CD4-positive, alpha-beta T cell treated with Interleukin-4 for 4 hours (primary cell): ENCODE measurements at places on chromosomes 12 and 14.

DNA sequence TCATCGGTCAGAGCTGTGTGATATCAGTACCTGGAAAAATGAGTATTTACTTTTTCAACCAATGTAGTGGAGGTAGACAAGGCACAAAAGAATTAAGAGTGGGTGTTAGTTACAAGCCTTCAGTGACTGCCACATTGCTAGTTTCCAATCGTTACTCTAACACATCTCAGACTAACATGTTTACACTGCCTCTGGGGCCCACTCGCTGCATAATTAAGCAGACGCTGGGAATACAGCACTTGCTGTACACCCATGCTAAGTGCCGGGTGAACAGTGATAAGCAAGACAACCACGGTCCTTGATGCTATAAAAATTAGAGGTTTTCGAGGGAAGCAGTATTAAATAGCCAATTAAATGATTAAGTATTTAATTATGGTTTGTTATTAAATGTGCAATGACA is 1147.6 kb downstream of the AACS start:
- DNase-seq, result no peak

DNA sequence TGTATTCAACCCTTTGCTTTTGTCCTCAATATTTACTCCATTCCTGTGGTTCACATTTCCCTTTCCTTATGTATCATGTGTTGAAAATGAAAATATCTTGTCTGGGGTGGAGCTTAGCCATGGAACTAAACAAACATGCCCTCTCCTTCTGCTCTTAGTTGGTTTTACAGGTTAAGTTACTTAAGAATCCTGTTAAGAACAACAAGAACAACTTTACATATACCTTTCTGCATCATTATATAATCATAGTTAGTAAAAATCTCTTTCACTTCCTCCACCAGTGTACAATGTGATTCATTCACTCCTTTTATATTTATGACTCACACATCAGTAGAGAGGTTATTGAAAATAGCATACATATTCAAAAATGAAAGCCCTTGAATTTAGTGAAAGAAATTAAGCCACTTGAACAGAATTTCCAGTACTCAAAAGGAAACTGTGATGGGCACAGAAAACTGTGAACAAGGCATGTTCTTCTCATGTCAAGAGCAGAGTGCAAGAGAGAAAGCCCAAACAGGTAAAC is 307.7 kb downstream of the CCDC91 start:
- DNase-seq, result no peak

- DNase-seq, result peak; percentile 53
These were observed 8.0 kb upstream of the C12orf42 start for GRCh38 chr12:103503546-103504480.

- peak; percentile 76 for DNase-seq
These were observed 5.6 kb upstream of the LBHD2 start for GRCh38 chr14:103078420-103078749.

- no peak for DNase-seq
These were observed 396.2 kb downstream of the CCDC91 start for GRCh38 chr12:28586481-28586880.

- DNase-seq, result no peak
These were observed 13.5 kb downstream of the PHETA1 start for GRCh38 chr12:111355201-111355925.

DNA sequence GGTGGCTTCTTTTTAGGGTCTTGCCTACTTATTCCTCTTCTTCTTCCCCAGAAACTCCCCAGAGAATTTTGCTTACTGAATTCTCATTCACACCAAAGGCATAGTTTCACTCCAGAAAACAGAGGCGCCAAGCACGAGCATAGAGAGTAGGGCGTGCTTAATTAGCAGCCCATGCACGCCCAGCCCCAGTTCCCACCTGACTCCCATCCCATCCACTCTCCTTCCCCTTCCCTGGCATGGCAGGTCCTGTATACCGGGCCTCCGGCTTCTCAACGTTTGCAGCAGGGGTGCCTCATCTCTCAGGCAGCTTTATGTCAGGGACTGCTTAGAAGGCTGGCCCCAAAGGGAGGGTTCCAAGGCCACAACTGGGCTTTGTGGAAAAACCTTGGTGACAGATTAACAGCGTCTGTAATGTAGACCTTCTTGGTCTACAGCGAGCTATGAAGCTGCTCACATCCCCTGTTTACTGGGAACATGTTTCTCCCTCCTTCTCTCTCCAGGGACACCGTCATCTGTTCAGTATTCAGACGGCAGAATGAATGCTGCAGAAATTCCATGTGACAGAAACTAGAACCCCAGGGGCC is 62.7 kb downstream of the ACTN1 start:
- no peak for DNase-seq

DNA sequence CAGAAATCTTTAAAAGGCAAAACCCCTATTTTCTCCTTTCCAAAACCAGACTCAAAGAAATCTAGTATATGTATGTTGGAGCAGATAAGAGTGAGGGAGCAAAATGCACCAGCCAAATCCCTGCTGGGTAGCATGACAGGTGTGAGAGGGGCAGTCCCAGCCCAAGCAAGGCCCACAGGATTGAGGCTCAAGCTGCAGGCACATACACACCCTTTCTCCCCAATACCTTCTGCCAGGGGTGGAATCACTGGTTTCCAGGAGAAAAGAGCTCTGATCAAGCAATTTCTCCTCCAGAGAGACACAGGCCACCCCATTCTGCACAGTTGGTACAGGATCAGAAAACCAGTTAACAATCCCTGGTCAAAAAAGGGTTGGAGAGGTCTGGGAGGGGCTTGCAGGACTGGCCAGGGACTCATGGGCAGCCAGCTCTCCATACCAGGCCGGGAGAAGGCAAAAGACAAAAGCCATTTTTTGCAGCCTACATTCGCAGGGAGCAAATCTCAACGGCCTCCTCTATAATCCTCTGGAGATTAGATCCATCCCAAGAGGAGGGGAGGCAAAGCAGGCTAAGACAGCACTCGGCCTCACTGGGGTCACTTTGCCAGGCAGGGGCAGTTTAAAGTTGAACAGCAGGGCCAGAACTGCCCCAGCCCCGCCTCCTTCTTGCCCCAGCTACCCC is 2.1 kb downstream of the KMT2D start:
- DNase-seq, result no peak

DNA sequence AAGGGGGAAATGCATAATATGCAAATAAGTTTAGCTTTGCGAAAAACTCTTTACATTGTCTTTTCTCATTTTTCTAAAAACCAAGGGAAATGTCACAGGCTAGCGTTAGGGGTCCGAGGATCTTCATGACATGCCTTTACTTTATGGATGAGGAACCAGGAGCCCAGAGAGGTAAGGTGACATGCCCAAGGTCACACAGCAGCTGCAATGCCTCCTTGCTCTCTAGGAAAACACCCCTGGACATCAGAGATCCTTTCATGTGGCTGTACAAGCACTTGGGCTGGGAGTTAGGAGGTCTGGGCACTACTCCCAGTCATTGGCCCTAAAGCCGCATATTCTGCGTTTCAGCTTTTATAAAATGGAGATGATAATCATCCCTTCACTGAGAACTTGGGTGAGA is 741 bp downstream of the PROX2 start:
- DNase-seq, result no peak

DNA sequence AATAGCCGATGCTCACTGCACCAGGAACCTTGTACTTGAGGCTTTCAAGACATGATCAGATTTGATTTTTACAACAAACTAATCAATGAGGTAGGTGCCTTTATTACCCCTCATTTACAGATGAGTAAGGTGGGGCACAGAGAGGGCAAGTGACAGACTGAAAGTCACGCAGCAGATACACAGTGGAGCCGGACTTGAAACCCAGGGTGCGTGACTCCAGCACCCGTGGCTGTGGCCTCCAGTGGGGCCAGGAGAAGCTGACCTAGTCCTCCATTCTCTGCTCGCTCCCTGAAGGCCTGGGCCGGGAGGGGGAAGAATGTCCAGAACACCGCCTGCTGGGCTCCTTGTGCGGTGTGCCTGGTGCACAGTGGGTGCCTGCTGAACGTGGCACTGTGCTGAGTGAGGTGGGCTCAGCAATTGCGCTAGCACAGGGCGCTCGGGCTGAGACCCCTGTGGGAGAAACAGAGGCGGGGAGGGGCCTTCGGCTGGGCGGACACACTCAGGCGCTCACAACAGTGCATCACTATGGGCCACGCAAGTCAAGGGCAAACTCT is 125.2 kb downstream of the CALM1 start:
- no peak for DNase-seq

DNA sequence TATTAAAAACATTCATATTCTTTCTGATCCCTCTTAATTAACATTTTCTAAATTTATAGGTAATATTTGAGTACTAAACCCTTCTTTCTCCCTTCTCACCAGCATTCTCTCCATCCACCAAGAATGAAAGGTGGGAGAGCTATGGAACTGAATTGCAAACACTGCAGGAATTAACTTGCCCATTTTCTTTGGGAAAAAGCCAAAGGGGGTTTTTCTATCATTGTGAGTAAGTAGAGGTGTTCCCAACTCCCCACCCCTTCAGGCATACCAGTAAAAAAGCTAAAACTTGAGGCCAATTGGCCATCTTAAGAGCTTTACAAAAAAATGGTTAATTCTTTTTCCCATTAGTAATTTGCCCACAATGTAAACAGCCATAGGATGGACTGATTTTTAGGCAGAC is 23.7 kb downstream of the PCNX1 start:
- DNase-seq, result no peak

DNA sequence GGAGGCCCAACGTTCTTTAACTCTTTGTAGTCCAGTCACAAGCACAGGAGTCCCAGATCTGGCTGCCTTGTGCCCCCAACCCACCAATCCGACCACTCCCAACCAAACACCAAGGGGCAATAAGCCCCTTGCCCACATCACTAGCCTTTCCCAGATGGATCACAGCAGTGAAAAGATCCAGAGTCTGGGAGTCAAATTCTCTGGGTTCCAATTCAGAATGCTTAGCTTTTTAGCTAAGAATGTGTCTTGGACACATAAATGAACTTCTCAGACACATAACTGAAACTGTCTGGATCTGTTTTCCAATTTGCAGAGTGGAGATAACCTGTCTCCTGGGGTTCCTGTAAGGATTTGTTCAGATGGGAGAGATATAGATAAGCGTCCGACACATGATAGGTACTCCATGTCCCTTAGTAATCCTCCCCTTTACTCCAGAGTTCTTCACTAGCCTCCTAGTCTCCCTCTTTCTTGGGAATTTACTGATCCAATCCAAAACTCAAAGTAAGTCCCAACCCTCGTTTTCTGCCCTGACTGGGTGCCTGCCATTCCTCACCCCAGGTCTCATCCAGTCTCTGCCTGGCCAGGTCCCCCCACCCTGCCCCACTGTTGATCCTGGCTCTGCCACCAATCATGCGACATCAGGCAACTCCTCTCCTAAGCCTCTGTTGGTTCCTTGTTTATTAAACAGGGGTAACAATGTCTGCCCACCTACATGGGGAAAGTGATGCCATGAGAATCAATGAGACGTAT is 439 bp upstream of the TNFRSF1A start:
- no peak for DNase-seq

GRCh38 chr12:122850695-122851350 is 15.6 kb downstream of the HIP1R start:
- DNase-seq, result no peak

DNA sequence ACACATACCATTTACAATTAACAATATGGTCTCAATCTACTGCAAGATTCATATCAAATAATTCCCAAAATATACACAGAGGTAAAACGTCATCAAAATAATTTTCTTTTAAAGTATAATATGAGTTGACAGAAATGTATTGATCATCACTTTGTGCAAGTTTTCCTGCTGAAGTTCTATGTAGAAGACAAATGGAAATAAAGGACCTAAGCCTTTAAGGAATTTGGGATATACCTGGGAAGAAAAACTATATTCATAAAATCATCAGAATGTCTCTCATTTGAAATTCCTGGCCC is 61.1 kb upstream of the DAAM1 start:
- no peak for DNase-seq

DNA sequence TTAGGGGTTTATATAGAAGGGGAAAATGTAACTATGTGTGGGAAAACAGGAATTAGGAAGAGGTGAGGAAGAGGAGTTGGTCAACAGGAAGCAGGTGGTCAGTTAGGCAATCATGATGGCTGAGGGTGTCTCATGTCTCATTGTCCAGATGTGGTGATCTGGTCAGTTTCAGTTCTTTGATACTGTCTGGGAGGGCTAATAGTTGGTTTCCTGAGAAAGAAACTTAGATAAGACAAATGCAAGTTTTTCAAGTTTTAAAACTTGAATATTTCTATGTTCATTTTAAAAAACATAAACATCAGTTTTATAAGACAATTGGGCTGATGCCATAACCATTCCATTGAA is 1121.8 kb upstream of the USP15 start:
- no peak for DNase-seq

DNA sequence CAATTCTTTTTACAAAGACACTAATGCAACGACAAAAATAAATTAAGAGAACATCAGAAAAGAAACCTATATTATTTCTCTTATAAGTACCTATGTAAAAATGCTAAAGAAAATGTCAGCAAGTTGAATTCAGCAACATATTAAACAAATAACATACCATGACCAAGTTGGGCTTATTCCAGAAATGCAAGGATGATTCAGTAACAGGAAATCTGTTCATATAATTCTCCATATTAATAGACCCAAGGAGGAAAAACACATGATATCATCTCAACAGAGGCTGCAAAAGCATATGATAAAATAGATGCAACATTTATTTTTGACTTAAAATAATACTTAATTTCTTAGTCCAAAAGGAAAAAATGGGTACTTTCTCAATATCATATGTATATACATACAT is 25.1 kb upstream of the GPHB5 start:
- no peak for DNase-seq

- DNase-seq, result no peak
These were observed 242.6 kb downstream of the CPNE8 start for GRCh38 chr12:38662829-38663228.

DNA sequence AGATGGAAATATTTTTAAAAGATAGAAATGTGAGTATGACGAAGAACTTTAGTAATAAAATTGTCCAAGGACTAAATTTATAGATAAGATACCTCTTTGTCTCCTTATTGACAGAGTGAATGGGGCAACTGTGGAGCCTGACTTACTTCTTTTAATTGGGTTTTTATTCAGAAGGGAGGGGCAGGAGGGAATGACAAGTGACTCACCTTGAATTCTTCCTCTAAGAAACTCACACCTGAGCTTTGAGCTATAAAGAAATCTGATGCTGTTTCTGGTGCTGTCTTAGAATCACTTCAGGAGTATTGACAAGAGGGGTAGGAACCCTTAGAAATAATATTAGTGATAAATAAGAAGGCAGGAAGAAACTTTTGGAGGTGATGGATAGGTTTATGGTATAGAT is 951 bp downstream of the NR1H4 start:
- no peak for DNase-seq

GRCh38 chr12:70007687-70008086 is 182.7 kb downstream of the MYRFL start:
- DNase-seq, result no peak

GRCh38 chr14:65604936-65605335 is 192.4 kb downstream of the FUT8 start:
- DNase-seq, result peak; percentile 13

DNA sequence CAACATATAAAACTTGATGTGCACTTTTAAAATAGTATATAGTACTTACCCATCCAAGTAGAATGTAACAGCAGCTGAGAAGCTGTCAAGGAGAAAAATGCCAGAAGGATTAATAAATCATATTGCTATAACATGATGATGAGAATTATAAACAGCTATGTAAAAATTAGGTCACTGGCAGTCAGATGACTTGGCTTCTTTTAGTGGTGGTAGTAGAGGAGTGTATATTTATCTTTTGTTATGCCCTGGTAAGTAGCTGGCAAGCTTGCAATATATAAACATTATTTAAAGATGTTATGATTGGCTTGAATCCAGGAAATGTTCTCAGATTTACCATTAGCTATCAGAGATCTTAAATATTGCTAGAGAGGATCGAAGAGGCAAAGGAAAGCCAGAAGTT is 471.0 kb upstream of the MGAT4C start:
- no peak for DNase-seq
